ENCODE measurements at places on chromosomes 2 and 18.

DNA sequence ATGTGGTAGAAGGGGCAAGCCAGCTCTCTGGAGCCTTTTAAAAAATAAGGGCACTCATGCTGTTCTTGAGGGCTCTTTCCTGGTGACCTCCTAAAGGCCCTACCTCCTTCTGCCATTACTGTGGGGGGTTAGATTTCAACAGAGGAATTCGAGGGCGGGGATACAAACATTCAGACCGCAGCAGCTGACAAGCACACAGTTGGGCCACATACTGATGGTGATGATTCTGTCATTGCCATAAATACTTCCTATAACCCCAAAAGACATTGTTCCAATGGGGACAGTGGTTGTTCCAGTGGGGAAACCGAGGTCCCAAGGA, 67.0 kb downstream of the TSHZ1 start:
- no peak for DNase-seq

GRCh38 chr2:56108806-56109205, 75.0 kb upstream of the CCDC85A start:
- DNase-seq, result no peak

- no peak for DNase-seq
Observed at GRCh38 chr18:61982475-61982874, 89.7 kb upstream of the RNF152 start.

- DNase-seq, result no peak
Observed at GRCh38 chr2:70651727-70652126, 98.1 kb upstream of the TGFA start.

GRCh38 chr2:142840436-142840835, 37.0 kb upstream of the KYNU start:
- DNase-seq, result no peak

DNA sequence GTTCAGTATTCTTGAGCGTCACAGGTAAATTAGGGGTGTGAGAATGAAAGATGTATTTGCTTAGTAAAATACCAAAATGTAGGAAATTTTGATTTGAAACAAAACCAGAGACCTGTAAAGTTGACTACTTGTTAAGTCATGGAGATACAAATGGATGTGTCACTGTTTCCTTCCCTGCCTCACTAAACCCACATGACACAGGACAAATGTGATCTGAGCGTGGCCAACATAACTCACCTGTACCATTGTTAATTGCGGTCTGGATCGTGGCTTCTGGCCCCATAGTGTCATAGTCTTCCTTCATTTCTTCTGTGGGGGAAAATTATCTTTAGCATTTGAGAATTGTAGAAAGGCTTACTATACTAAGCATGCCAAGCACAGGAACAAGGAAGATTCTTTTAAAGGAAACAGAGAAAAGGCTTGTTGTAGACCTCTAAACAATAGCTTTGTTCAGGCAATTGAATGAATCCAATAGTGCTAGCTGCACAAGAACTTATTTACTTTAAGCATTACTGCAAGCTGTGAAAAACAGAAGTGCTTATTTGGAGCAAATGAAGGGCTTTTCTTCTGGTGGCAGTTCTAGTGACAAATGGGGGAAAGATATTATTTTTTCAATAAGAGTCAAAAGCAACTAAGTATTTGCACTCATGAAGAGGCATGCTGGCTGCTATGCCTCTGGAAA, 95.2 kb downstream of the ZEB2 start:
- no peak for DNase-seq

- DNase-seq, result no peak
Observed at GRCh38 chr2:237824085-237824484, 25.5 kb downstream of the RBM44 start.

DNA sequence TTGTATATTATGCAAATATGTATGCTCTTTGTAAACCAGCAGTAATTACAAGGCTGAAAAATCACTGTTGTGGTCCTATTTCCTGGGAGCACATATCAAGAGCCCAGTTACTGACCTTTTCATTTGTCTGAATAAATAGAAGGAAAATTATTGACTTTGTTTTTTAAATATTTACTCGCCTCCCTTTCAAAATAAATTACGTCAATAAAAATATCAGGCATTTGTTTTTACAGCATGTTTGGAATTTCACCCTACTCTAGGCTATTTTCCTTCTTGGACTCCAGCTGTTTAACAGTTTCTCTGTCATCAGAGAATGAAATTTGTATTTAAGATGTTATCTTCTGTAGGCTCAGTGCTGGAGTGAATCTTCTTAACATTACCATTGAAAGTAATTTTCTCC, 59.9 kb upstream of the LRATD1 start:
- DNase-seq, result peak; percentile 26

- DNase-seq, result no peak
Observed at GRCh38 chr2:159456500-159457426, 159.6 kb downstream of the BAZ2B start.

- DNase-seq, result no peak
Observed at GRCh38 chr2:15072836-15073235, 440.3 kb downstream of the LRATD1 start.

- peak; percentile 69 for DNase-seq
Observed at GRCh38 chr2:42089340-42089925, 41.6 kb downstream of the PKDCC start.

DNA sequence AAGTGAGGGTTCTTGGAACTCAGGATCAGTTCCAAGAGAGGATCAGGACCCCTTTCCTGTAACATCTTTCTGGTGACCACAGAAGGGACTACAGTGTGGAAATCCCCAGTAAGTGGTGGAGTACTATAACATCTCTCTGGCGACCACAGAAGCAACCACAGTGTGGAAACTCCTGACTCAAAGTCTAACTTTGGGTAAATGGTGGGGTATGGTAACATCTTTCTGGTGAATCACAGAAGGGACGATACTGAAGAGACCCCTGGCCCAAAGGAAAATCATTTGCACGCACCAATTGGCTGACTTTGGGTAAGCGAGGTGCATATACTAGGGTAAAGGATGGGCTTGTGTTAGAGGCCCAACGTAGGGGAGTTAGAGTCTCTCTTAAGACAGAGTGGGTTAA, 56.3 kb upstream of the GULP1 start:
- no peak for DNase-seq

DNA sequence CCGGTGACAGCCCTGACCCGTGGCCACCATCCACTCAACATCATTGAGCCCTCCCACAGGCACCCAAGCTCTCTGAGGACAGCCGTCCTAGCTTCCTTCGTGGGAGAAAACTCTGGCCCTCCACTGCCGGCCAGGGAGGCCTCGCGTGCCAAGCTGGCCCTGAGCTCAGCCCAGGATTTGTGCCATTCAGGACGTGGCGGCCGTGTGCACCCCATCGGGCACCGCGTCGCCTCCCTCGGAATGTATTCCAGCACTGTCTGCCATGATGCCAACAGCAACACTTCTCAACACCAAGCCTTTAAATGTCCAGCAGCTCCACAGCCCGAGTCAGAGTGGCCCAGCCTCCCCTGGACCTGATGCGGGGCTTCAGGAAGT, 35.7 kb downstream of the ZNF516 start:
- no peak for DNase-seq

DNA sequence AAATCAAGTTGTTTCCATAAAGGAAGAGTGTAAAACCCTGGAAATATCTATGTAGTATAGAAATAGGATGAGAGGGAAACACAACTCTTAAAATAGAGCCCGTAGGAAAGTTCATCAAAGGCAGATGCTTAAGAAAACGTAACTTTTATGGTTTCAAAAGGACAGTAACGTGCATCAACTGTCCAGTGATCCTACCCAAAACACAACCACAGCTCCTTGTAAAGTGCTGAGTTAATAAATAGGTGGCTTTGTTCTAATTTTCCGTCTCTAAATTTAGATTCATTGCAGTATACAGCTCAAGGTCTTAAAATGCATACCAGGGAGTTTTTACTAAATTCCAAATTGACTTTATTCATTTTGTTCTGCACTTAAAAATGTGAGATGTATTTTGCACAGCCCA, 282.1 kb upstream of the ID2 start:
- DNase-seq, result no peak

DNA sequence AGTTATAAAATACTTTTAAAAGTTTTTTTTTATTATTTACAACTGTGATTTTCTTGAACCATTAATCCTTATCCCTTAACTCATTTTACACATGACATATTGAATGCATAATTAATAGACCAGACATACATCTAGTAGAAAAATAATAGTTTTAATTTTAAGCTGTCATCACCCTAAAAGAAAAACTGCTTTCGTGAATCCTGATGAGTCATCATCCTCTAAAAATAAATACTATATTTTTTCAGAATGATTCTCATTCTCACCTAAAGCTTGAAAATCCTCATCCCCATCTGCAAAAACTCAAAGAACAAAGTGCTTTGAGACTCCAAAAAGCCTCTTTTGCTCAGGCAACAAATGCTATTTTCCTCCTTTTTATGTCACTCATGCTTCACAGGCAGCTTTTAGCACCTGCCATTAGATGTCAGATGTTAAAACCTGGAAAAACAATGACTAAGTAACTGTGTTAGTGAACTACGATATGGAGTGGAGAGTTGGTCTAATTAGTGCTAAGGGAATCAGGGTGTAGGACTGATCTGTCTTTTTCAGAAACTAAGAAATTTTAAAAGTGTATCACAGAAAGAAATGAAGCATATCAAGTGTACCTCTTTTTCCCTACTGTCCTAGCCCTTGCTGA, 297.6 kb downstream of the TMX3 start:
- peak; percentile 75 for DNase-seq

GRCh38 chr2:6578416-6578815, 287.3 kb downstream of the CMPK2 start:
- DNase-seq, result no peak

GRCh38 chr2:76288146-76288545, 577.4 kb upstream of the GCFC2 start:
- no peak for DNase-seq

DNA sequence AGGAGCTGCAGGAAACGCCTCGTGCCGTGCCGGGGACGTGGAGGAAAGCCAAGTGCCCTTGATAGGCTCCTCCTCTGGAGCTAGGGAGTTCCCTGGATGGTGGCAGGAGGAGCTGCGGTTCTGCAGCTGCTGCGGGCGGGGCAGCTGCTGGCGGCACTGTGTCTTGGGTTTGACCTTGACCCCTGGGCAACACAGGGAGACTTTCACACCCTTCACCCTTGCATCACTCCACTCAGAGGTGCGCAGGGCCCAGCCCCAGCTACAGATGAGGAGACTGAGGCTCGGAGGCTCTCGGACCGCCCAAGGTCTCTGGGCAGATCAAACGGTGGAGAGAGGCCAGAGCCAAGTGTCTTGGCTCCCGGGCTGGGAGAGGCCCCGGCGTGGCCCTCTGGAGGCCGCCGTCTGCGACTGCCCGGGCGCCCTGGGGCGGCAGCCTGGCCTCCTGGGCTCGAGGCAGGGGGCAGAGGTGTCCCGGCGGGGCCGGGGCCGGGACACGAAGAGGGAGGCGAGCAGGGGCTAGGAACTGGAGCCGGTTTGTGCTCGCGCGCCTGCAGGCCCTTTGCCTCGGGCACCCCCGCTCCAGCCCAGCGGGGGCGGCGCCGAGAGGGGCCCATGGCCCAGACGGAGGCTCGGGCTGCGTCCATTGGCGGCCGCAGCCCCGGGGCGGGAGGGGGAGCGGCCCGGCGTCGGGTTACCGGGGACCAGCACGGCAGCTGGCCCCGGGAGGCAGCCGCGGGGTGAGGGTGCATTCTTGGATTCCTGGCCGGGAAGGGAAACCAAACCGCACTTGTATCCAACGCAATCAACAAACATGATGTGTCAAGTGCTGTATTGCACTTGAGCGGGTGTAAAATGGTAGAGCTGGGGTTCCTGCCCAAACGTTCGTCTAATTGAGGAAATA, 129.6 kb upstream of the SLC1A4 start:
- DNase-seq, result peak; percentile 87

DNA sequence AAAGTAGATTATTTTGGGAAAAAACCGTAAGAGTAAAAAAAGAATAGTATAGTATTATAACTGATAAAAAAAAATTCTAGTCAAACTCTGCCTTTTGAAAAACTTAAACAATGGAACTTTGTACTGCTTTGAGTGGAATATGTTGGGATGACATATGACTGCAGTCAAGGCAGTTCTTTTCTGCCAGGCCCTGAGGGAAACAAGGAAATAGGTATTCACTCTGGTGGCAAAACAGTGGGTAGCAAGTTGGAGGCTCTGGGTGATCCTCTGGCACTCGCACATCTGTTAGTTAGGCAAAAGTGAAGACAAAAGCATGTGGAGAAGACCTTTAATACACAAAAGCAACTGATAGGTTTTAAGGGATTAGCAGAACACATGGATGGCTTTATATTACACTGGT, 102.2 kb downstream of the ARHGEF33 start:
- no peak for DNase-seq

- no peak for DNase-seq
Observed at GRCh38 chr2:240637116-240637900, 12.0 kb downstream of the GPR35 start.

DNA sequence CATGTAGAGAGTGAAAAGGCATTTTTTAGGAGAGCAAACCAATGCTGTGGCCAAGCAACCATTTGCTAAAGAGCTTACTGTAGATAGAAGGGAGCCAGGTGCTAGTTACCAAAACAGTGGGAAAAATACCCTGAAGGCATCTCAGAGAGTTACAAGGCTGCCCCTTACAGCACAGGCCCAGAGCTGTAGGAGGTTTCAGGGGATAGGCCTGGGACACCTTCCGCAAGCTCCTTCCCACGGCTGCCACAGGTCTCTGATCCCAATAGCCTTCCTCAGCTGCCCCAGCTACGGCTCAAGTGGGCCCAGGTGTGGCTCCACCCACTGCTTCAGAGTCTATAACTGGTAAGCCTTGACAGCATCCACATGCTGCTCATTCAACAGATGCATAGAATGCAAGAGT, 18.2 kb upstream of the PPM1B start:
- no peak for DNase-seq

DNA sequence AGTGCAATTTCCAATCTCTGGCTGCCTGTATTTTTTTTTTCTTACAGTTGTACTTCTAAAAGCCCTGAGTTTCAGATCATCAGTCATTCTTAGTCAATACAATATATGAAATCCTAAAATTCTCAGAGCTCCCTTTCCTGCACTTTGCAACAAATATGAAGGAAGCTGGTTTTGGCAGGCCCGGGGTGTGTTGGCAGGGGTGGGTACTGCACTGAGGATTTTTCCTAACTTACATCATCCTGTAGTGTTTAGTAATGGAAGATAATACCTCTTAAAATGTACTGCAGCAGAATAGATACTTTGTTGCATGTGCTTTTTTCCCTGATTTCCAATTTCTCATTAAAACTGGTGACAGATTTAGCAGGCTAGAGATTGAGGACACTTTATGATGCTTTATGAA, 374.6 kb downstream of the PTH2R start:
- no peak for DNase-seq

- DNase-seq, result no peak
Observed at GRCh38 chr2:109676346-109676902, 62.3 kb downstream of the SOWAHC start.

GRCh38 chr2:230942920-230943896, 18.2 kb upstream of the GPR55 start:
- no peak for DNase-seq

DNA sequence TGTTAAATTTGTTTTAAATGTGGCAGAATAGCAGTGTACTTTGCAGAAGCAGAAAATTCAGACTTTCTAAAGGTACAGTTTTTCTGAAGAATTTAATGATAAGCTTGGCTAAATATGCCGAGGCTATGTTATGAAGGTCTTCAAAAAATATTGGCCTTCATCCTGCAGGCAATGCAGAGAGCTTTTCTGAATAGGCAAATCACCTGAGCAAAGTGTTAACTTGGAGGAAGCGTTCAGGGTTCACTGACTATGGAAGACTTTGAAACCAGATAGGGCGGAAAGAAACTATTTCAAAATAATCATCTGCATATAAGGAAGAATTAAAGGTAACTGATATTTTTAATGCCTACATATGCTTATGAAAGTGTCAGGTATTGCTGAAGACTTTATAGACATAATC, 133.7 kb upstream of the SETBP1 start:
- DNase-seq, result no peak

- DNase-seq, result no peak
Observed at GRCh38 chr2:224126440-224126839, 87.4 kb upstream of the SERPINE2 start.

- no peak for DNase-seq
Observed at GRCh38 chr2:199535445-199536177, 77.9 kb upstream of the SATB2 start.

All from NCI-H460 (cell line).